Endothelial cell (in vitro differentiated cells): ENCODE measurements at places on chromosomes 5 and 9.

DNA sequence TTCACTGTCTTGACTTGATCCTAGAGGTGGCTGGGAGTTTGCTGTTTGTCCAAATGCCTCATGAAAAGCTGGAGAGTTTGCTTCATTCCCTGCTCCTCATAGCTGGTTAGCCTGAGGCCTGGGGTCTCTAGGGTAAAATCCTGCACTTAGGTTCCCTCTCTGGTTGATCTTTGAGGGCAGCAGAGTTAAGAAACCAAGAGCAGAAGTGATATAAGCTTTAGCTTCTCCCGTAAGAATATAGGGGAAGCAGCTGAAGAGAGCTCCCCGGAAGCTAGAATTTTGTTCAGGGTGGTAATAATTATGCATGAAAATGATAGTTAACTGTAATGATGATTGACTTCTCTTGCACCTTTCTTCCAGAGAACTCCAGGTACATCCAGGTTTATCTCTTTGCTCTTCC lies 1.4 kb downstream of the FAM53C start:
- no peak for DNase-seq

DNA sequence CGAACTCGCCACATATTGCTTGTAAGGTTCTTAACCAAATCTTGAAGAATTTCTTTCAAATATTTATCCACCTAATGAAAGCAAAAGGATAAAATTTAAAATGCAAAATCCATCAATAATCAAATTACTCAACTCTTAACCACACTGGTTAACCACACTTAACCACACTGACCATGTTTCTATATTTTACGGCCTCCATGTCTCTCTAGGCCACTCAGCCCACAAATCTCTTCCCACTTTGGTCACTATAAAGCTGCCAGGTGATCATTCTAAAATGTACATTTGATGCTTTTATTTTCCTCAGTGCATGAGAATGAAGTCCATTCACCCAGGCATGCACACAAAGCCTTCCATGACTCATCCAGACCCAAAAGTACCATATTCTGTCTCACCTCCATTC lies 56.4 kb upstream of the OR2K2 start:
- no peak for DNase-seq

- DNase-seq = no peak
Measured at GRCh38 chr5:30413540-30413939, 779.9 kb upstream of the CDH6 start.

DNA sequence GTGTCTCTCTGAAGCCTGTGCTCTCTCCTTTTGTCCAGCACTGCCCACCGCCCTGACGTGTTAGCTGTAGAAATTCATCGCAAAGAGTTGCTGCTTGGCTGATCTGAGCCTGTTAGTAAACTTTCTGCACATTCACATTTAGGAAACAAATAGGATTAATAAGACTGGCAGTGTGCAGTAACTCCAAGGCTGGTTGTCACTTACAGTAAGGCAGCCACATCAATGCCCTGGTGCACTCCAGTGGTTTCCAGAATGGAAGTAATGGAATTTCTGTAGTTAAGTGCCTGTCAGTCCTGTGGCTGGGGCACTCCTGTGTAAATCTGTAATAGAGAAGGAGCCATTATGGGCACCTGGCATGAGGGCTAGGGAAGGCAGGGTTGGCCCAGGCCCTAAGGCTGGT lies 70.6 kb downstream of the DOCK2 start:
- DNase-seq = no peak

DNA sequence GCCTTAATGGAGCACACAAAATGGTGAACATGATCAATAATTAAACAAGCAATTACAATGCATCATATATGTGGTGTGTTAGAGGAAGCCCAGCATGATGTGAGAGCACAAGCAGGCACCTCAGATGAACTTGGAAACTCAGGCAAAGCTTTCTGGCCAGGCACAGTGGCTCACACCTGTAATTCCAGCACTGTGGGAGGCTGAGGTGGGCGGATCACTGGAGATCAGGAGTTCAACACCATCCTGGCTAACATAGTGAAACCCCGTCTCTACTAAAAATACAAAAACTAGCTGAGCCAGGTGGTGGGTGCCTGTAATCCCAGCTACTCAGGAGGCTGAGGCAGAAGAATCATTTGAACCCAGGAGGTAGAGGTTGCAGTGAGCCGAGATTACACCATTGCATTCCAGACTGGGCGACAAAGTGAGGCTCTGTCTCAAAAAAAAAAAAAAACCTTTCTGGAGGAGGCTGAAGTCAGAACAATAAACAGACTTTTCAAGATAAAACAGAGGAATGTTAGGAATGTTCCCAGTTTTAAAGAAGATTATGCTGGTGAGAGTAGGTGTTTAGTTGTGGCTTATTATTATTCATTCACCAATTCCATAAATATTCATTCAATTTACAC lies 159.4 kb downstream of the CEMIP2 start:
- DNase-seq = no peak

DNA sequence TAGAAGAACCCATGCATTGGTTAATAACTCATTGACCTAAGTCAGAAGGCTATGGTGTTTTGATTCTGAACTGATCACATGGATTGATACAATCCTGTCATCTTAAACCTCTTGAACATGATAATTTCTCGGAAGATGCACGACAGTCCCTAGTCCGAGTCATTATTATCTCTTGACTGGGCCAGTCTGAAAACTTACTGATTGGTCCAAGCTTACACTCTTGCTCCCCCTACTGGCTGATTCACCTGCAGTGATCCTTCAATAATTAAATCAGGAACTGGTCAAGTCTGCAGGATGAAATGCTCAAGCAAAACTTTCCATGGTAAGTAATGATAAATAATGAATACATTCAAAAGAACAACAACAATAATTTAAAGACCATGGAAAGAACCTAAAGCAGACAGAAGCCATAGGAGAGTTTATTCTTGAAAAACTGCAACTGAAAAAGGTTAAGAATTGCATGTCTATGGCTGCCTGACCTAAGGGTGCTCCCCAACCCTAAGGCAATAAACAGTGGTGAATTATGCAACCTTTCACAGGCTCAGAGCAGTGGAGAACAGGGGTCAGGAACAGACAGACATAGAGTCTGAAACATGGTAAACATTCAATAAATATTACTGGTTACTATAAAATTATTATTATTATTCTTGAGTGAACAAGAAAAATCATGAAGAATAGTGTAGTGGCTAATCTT lies 79.3 kb downstream of the BRINP1 start:
- DNase-seq = peak; percentile 71

DNA sequence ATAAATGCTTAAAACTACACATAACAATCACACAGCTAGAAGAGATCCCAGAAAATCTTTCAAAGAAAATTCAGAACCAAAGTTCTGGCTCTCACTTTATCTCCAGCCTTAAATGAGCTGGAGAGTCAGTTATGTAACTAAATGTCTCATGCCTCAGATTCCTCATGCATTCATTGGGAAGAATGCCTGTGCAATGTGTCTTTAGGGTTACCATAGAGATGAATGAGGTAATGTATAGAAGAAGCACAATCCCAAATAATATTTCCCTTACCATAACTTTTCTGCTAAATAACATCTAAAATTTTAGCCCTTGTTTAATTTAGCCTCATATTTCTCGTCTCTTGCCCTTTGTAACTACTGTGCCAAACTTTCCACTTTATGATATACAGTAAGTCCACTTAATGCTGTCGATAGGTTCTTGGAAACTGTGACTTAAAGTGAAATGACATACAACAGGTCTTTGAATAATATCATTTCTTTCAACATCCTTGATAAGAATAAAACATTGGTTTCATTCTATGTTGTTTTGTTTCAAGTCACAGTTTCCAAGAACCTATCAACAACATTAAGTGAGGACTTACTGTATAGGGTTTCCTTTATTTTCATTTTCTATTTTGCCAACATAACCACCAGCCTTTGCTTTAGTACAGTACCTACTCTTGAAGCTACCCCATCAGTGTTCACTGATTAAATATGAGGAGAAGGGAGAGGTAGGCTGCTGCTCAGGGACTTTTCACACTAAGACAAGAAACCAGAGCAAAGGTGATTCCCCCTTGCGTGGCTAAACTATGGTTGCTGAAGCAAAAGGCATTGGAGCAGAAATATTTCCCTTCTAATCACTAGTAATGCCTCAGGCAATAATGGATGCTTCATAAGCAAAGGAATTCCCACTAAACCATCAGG lies 295.7 kb upstream of the PTGER4 start:
- DNase-seq = no peak

GRCh38 chr9:117205806-117206205 lies 209.1 kb downstream of the ASTN2 start:
- no peak for DNase-seq

DNA sequence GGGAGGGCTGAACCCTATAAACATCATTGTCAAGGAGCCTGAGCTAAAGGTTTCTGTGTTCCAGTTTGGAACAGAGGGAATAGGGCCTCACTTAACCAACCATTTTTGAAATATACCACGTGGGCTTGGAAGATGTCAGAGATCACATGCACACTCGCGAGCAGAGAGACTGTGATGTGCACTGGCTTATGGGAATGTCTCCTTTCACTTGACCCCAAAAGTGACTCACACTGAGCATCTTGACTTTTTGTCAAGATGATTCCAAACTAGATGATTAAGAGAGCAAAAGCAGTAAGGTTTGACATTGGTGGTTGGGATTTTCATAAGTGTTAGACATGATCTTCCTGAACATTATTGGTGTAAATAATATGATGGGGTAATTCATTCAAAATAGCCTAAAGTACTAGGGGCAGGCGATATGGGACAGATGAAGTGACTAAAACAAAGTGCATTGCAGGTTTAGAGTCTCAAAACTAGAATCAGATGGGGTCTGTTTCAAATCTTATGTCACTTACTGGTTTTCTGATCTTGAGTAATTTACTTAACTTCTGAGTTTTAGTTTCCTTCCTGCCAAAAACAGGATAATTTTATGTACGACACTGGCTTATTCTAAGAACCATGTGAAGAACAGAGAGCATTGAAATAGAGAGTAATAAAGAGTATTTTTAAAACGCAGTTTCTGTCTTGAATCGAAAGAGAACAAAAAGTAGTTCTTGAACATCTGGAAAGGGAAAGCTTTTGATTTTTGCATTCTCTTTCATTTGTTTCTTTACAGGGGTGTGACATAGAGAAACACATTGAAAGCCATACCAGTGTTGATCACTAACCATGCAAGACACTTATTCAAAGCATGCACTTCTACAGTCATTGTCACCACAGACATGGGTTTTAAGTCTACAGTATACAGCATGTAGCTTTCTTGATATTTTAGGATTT lies 383.0 kb downstream of the DIRAS2 start:
- no peak for DNase-seq

DNA sequence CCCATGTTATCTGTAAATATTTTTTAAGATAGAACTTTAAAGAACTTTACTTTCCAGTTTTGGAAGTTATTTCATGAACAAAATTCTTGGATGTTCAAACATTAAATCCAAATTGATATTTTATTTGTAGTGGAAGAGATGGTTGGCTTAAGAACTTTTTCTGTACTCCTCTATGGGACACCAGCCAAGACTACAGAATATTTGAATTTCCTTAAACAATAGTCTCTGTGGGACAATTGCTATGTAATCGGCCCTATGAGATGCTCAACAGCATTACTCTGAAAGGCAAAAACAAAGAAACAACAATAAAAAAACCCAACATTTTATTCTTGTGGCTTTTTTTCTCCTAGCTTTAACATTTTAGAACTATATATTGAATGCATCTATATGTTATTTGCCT lies 289.3 kb downstream of the ARHGEF28 start:
- no peak for DNase-seq

DNA sequence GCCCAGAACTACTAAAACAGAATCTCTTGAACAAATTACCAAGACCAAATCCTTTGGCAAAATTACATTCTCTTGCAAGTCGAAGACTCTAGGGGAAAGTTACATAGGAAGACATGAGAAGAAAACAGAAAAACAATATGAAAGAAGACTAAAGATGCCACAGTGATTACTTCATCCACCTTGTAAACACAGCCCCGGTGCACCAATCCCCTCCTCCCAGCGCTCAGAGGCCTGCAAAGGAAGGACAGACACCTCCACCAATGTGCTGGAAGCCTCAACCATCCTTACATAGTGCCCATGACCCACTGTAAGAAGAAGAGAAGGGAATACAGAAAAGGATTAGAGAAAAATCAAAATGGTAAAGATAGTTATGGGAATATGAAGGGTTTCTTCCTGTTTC lies 218.5 kb downstream of the SPOCK1 start:
- DNase-seq = no peak

DNA sequence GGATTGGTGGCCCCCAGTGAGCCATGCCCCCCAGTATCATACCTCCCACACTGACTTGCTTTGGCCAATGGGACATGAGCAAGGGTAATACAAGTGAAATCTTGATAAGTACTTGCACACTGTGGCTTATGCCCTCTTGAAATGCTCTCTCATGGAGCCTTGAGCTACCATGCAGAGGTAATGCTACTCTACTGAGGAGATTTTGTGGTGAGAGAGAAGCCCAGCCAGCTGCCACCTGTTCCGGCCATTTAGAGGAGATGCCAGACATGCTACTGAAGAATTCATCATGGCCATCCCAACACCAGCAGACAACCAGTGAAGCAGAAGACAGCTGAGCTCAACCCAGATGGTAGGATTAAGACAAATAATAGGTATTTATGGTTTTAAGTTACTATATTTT lies 299.5 kb downstream of the MEF2C start:
- DNase-seq = no peak

DNA sequence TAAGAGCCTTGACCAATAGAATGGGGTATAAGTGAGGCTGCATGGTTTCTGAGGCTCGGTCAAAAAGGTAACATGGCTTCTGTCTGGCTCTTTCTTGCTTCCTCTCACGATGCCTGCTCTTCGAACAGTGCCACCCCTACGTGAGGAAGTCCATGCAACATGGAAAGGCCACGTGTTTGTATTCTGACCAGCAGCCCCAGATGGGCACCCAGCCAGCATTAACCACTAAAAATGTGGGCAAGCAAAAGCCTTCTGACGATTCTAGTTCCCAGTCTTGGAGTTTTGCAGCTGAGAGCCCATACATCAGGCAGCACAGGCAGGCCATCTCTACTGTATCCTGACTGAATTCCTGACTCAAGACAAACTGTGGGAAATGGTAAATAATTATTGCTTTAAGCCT lies 24.2 kb upstream of the NREP start:
- DNase-seq = no peak

- no peak for DNase-seq
Measured at GRCh38 chr5:92780057-92780456, 801.0 kb downstream of the NR2F1-AS1 start.

GRCh38 chr5:72378639-72379289 lies 58.6 kb downstream of the PTCD2 start:
- DNase-seq = no peak

DNA sequence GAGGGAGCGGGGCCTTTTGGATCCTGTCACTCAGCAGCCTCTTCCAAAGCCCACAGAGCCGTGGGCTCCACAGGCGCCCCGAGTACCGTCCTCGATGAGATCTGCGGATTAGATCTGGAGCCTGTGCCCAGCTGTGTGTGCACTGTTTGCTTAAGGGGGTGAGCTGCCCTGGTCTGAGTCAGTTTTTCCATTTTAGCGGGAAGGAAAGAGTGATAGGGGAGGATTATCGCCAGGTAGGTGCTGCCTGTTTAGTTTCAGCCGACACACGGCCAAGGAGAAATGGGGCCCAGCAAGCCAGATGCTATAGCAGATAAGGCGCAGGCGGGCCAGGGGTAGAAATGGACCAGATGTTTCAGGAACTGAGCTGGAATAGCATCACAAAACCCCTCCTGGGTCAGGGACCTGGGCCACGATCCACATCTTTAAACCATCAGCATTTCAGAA lies 18.1 kb downstream of the COL5A1 start:
- DNase-seq = no peak

GRCh38 chr5:153999995-154000394 lies 38.7 kb downstream of the FAM114A2 start:
- DNase-seq = no peak

- no peak for DNase-seq
Measured at GRCh38 chr5:167507463-167508233, 783.8 kb upstream of the WWC1 start.
